LoVo (cell line): ENCODE measurements at places on chromosomes 2 and 18.

GRCh38 chr2:213238753-213239495 is 45.3 kb upstream of the SPAG16 start:
- no peak for DNase-seq

GRCh38 chr2:81181845-81182244 is 877.3 kb upstream of the LRRTM1 start:
- DNase-seq, result no peak

GRCh38 chr2:142131010-142131669 is at the start of gene LRP1B:
Gene LRP1B (minus strand): TSS chr2:142131016. CDS start chr2:142130729, 287 bp downstream.
- DNase-seq, result no peak

DNA sequence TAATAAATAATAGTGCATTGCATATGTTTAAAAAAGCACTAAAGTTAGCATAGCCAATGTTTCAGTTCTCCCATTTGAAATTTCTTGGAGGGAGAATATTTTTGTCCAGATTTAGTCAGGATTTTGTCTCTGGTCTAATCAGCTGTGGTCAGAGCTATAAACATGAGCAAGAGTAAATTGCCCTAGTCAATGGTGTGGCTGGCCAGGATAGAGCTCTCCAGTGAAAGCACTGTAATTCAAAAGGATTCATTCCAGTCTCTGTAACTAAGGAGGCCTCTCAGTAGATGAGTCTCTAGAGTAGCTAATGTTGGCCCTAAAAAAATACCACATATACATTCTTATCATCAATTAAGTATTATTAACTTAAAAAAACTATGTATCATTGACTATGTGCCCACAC is 241.6 kb downstream of the CDCA7 start:
- DNase-seq, result no peak

DNA sequence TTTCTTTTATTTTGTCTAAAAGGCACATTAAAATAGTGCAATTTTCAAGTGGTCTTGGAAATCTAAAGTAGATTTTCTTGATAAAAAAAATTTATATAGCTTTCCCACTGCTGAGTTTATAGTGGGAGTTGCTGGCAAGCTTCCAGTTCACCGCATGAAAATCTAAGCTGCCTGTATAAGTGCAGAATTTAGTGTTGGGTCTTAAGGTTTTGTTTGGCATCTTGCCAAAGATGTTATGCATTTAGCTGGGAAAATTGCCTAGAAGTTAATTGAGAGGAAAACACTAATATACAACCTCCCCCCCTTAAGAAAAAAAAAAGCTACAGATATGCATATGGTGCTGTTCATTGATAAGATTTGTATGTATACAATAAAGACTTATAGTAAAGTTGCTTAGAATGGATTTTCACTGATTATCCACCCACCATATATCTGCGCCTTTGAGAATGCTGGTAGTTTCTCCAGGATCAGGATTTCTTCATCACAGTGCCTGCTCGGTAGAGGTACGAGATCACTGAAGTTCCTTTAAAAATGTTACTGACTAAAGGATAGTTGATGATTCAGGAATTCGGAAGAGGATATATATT is 803.2 kb upstream of the POU3F3 start:
- DNase-seq, result no peak

GRCh38 chr18:10113121-10114022 is 199.6 kb downstream of the VAPA start:
- no peak for DNase-seq

- no peak for DNase-seq
These were observed 4.8 kb upstream of the STARD7 start for GRCh38 chr2:96213379-96213778.

DNA sequence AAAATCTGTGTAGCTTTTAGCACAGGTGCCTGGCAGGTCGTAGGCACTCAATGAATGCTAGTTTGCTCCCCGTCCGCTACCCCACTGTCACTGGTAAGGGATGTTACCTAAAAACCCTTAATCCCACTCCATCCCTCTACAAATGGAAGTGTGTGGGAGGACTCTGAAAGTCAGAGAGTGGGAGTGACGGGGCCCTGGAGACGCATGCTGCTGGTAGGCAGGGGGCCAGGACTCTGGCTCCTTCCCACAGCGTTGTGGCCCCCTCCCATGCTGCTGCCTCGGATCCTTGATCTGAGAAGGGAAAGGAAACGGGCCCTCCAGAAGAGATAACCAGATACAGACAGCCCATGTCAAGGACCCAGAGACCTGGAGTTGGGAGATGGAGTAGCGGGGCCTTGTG is 249.3 kb downstream of the HAUS1 start:
- no peak for DNase-seq

- DNase-seq, result no peak
These were observed 154.3 kb downstream of the SEPTIN10 start for GRCh38 chr2:109459485-109459884.

DNA sequence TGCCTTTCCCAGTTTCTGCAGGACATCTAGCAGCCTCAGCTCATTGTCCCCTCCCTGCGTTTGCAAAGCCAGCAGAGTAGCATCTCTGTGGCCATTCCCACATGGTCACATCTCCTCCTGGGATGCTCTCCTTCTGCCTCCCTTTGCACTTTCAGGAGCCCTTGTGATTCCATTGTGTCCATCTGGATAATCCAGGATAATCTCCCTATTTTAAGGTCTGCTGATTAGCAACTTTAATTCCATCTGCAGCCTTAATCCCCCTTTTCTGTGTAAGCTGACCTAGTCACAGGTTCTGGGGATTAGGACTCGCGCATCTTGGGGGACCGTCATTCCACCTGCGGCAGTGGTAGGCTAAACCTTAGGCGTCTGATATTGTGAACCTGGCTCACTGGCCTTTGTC is 70.7 kb downstream of the NEDD4L start:
- DNase-seq, result no peak

DNA sequence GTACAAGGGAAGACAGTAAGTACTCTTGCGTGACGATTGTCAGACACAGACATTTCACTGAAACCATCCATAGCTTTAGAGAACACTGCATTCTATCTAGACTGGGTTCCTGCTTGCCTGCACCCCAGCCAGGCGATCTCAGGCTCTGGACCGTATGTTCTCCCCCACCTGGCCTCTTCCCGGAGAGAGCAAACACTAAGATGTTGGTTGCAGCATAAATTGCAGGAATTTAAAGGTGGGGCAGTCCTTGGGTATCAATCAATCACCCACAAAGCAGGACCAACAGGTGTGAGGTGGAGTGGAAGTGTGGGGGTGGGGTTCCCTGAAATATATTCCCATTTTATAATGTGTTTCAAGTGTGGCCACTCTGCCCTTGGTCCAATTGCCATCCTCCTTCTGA is 103.6 kb upstream of the TGFA start:
- no peak for DNase-seq

- DNase-seq, result no peak
These were observed 25.2 kb upstream of the RGPD4 start for GRCh38 chr2:107801498-107801897.

- no peak for DNase-seq
These were observed 173.7 kb downstream of the PRKCE start for GRCh38 chr2:45825001-45825651.

GRCh38 chr2:124582387-124582786 is 557.3 kb downstream of the CNTNAP5 start:
- no peak for DNase-seq

DNA sequence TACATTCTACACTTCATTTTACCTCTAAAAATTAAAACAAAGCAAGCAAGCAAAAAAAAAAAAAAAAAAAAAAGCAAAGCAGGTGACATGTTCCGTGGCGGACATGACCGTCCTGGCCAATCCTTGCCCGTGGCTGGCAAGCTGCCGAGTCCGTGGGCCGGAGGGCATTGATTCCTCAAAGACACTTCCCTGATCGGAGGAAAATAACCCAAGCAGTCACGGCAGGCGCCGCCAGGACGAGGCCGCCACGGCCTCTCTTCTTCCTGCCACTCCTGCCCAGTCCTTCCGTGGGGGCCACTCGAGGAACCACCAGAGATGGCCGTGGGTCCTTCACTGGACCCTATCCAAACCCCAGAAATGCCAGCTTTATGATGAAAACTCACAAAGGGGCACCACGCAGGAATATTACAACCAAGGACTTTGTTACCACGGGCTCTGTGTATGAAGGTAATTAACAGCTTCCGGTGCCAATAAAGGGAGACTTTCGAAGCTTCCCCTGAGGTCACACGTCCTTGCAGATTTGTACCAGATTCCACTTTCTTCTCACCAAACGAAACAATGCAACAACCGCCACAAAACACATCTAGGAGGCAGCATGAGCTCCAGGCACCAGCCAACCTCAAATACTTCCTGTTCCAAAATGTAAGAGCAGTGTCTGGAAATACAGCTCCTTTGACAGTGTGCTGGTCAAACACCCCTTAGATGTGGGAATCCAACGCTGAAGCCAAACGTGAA is 170.3 kb downstream of the HDAC4 start:
- DNase-seq, result no peak

- no peak for DNase-seq
These were observed 233.3 kb downstream of the INSIG2 start for GRCh38 chr2:118321432-118322105.
